ENCODE measurements at places on chromosomes 11 and 22. TPM values are rescaled to one million over a fixed set of nuclear protein-coding genes. Genes with fewer than 3 reads are reported as not detected.

The MYOD1 gene
- not detected for polyA plus RNA-seq

DNA sequence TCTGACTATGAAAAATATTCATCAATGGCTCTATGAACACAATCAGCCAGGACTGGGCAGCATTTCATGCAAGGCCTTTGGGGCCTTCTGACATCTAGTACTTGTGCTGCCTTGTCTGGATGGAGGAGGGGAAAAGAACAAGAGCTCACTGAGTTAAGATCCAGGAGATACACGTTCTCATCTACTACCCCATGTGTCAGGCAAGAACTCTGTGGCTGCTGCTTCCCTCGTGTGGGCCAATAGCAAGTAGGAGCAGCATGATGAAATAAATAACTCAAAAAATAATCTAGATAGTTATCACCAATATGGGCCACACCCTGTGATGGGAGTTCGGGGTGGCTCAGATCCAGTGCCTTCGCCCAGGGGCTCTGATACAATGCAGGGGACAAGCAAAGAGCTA lies 7.3 kb downstream of the KCNE3 start:
- no peak for DNase-seq

- DNase-seq, result no peak
Measured at GRCh38 chr11:94332814-94333213, 28.4 kb downstream of the IZUMO1R start.

DNA sequence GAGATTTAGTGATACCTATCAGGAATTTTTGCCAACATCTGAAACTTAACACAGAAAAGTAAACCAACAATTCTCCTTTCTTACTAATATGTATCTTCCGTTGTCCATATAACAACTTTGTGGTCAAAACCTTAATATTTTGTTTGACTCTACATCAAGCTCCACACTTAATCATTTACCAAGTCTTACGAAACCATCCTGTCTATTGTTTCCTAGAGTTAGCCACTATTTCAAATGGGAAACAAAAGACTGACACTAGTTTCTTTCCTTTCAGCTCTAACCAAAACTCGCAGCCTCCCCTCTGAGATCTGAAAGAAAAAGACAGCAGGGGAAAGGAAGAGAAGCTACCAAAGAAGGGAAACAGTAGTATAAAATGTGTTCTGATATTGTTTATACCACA lies 26.5 kb upstream of the PRDM10 start:
- no peak for DNase-seq

The SHANK3 gene
- 0.25 TPM for polyA plus RNA-seq

GRCh38 chr22:43854121-43854785 lies 8.1 kb downstream of the SULT4A1 start:
- no peak for DNase-seq

DNA sequence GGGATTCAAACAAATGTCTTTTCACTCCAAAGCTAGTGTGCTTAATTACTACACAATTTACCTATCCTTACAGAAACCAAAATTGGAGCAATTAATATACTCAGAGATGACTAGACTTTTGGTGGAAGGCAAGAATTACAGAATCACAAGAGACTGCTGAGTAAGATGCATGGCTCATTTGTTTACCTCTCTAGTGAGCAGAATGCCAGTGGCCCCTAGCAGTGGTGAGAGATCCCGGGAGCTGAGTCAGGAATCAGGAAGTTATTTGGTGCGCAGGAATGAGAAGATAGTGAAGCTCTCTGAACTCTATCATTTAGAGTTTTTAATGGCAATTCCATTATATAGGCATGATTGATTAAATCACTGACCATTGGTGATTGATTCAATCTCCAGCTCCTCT lies 188.9 kb upstream of the SESN3 start:
- DNase-seq, result no peak

DNA sequence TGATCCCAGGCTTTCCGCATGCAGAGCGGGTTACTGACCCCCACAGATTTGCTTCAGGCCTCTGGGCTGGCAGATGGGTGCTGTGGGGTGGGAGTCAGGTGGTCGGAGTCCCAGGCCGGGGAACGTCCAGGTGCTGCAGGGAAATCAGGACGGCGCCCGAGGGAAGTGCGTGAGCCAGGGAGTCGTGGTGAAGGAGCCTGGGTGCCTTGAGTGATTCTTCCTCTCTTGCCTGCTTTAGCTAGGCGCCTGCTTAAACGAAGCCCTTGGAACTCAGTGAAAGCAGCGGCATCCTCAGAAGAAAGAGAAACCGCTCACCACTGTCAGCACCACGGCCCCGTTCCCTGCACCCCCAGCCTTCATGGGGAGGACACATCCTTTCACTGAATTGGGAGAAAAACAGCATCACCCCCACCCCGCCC lies 455.6 kb downstream of the BRD1 start:
- no peak for DNase-seq

The TRPM5 gene
- not detected for polyA plus RNA-seq
